ENCODE measurements at places on chromosomes 6 and 20. TPM values are rescaled to one million over a fixed set of nuclear protein-coding genes. Genes with fewer than 3 reads are reported as not detected.
A peak's percentile ranks its signal among the peaks of the same experiment; 100 is the strongest.

SIRPD gene
- not detected for total RNA-seq

GRCh38 chr20:43572891-43573290 lies 14.1 kb downstream of the SGK2 start:
- no peak overlapping the region for H3K4me3 ChIP-seq
- H3K4me1 ChIP-seq, result no peaks in the 10 kb centered on the region
- no peaks in the 10 kb centered on the region for H3K36me3 ChIP-seq
- H3K27ac ChIP-seq, result no peak overlapping the region
- no peaks in the 10 kb centered on the region for H3K27me3 ChIP-seq

DNA sequence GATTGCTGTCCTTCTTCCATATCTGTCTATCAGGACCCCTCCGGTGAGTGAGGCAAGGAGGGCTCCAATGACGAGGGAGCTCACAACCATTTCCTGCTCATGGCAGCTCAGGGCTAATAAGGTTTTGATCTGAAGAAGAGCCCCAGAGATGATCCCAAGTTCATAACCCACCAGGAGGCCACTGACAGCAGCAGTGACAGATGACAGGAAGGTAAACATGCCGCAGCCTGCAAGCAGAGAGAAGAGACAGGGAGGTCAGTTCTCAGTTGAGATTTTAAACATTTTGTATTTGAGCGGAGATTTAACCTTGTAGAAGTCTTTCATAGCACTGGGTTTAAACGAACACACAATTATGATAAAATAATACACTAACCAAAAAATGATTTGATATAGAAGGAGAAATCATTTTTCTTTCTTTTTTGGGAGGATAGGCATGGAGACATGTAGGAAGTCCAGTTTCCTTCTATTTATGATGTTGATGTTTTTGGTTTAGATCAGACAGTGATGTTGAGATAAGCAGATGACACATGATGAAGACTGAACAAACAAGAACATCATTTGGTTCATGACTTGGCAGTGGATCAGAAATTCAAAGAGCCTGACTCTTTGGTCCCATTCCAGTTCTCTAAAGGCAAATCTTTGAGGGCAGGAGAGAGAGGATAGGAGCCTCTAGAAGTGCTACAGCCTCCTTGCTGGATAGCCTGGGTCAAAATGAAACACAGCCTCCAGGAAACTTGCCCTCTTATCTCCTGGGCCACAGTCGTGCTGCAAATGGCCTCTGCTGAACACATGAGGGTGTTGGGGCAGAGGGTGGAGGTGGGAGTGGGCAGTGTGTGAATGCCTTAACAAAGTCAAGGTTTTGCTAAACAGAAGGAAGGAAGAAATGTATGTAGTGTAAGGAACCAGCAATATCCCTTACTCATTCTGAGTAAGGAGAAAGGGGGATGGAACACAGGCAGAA lies 22.6 kb downstream of the SLC2A12 start:
- no peak for DNase-seq
- H3K27ac ChIP-seq, result no peak overlapping the region
- no peaks in the 10 kb centered on the region for H3K27me3 ChIP-seq

LPIN3 gene
- 43.2 TPM for total RNA-seq

DNA sequence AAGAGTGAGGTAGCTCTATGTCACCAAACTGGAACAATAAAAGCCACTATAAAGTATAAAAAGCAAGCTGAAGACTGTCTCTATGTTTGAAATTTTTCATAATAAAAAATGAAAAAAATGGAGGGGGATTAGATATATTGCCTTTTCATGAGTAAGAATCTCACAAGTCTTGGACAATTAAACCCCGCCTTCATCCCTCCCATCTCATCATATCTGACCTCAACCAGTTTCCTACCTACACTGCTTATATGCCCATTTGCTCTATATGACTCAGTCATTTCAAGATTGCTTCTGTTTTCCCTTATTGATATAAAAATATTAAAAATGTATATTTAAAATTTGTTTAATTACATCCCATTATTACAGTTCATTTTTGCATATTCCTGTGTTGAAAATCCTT lies 2.9 kb upstream of the TRIM39 start:
- no peaks in the 10 kb centered on the region for H3K36me3 ChIP-seq
- H3K4me3 ChIP-seq, result no peak overlapping the region
- H3K4me1 ChIP-seq, result peaks cover 5% of the 10 kb centered on the region
- no peak for DNase-seq
- H3K27ac ChIP-seq, result no peak overlapping the region

- H3K27me3 ChIP-seq, result no peaks in the 10 kb centered on the region
- H3K4me3 ChIP-seq, result no peak overlapping the region
- no peak overlapping the region for H3K27ac ChIP-seq
- no peaks in the 10 kb centered on the region for H3K36me3 ChIP-seq
These were observed 37.2 kb upstream of the TFB1M start for GRCh38 chr6:155351273-155352129.

RAET1E gene
- total RNA-seq, result not detected

DNA sequence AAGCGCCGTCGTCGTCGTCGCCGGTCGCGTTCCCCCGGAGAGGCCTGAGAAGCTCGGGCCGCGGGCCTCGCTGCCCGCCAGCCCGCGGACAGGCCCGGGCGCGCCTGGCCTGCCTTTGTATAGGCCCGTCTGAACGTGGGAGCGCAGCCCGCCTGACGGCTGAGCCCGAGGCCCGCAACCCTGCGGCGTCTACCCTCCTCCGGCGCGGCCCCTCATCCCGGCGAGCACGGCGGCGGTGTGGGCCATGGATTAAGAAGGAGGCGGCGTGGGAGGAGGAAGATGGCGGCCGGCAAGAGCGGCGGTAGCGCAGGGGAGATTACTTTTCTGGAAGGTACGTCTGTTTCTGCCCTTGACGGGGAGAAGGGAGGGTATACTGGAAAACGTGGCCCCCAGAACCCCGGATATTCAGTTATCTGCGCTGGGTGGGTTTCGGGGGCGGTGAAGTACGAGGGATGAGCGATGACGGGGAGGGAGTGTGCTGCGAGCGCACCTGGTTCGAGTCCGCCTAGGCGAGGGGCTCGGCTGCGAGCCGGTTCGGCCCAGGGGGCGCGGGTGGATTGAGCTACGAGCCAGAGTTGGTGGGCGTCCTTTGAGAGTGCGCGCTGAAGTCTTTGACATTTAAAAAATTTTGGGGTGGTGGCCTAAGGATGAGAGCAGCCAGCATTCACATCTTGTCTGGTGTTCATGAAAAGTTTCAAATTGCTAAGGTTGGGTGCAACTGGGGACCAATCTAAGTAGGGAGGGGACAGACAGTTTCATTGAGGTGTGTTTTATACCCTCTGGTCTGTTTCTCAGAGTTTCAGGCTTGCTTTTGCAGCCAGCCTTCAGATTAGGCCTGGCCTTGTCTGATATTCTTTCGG lies 796 bp downstream of the SENP6 start:
- no peak for DNase-seq
- H3K36me3 ChIP-seq, result no peaks in the 10 kb centered on the region
- H3K4me3 ChIP-seq, result peak overlapping the region; percentile 91
- H3K27ac ChIP-seq, result peak overlapping the region; percentile 99

- H3K36me3 ChIP-seq, result no peaks in the 10 kb centered on the region
- H3K27ac ChIP-seq, result no peak overlapping the region
- H3K4me1 ChIP-seq, result no peaks in the 10 kb centered on the region
- H3K27me3 ChIP-seq, result no peaks in the 10 kb centered on the region
- no peak overlapping the region for H3K4me3 ChIP-seq
- no peak for DNase-seq
These were observed 64.2 kb upstream of the CCN6 start for GRCh38 chr6:111989743-111990142.

DNA sequence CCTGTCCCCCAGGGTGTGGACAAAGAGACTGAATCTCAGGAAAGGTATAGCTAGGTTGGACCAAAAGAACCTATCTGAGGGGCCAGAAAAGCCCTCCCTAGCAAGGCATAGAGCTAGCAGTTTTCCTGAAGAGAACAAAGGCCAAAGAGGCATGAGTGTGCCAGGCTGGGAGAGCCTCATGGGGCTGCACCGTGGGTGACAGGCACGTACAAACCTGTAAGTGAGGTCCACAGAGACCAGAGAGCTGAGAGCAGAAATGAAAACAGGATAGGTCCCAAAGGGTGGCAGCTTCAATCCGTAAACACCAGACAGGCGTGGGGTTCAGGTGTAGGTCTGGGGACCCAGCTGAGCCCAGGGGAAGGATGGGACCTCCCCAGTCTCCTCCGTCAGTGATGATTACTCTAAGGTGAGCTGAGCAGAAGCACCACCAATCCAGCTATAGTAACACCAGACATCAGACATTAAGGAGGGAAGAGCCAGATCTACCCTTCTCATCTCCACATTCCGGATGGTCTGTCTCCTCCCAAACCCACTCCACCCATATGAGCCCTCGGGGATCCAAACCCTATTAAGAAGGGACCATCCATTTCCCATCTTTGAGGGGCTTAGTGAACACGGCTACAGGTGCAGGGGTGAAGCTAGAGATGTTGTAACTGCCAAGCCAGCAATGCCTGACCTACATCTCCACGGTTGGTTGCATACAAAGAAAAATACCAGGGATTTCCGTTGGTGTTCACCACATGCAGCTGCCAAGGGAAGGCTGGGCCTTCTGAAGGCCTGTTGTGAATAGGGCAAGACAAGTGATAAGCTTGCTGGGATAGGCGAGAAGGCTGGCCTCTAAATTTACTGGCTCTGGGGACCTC lies 38.3 kb downstream of the BCL2L1 start:
- peaks cover under 1% of the 10 kb centered on the region for H3K4me1 ChIP-seq
- H3K4me3 ChIP-seq, result no peak overlapping the region
- peak overlapping the region; percentile 54 for H3K27ac ChIP-seq
- no peaks in the 10 kb centered on the region for H3K27me3 ChIP-seq
- no peaks in the 10 kb centered on the region for H3K36me3 ChIP-seq

DNA sequence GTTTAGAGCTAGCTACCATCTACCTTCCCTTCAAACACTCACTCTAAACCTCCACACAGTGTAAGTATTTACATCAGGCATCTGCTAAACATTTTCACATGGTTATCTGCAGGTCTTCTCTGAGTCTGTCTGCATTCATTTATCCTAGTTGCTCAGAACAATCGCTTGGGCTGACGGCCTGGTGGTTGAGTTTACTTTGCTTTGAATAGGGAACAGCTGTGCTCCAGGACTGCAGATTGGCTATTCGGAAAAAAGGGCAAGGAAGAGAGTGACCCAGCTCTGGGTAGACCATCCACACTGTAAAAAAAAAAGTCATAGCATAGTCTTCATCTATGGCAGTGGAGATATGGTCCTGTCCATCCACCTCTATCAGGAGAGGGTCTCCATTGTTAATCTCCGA lies 115.3 kb upstream of the ESR1 start:
- DNase-seq, result no peak
- H3K27ac ChIP-seq, result peak overlapping the region; percentile 45
- no peaks in the 10 kb centered on the region for H3K4me1 ChIP-seq
- H3K27me3 ChIP-seq, result no peaks in the 10 kb centered on the region
- H3K36me3 ChIP-seq, result no peaks in the 10 kb centered on the region
